Suprapubic skin (tissue), 4 donors: ENCODE measurements at places on chromosomes 2 and 18.

DNA sequence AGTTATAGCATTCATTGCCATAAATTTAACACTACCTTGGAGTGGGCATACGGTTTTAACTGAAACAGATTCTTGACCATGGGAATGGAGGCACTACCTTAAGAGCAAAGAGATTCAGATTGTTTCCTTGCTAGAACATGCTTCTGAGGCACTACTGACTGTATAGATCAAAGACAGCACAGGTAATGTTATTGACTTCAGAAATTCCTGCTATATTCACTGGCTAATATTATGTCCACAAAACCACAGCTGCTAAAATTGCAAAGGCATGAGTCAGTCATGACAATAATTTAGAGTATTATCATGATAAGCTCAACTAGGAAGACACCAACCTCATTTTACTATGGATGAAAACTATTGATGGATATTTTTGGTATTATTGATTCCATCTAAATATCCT, 39.4 kb downstream of the SLC8A1 start:
- no peak for DNase-seq

DNA sequence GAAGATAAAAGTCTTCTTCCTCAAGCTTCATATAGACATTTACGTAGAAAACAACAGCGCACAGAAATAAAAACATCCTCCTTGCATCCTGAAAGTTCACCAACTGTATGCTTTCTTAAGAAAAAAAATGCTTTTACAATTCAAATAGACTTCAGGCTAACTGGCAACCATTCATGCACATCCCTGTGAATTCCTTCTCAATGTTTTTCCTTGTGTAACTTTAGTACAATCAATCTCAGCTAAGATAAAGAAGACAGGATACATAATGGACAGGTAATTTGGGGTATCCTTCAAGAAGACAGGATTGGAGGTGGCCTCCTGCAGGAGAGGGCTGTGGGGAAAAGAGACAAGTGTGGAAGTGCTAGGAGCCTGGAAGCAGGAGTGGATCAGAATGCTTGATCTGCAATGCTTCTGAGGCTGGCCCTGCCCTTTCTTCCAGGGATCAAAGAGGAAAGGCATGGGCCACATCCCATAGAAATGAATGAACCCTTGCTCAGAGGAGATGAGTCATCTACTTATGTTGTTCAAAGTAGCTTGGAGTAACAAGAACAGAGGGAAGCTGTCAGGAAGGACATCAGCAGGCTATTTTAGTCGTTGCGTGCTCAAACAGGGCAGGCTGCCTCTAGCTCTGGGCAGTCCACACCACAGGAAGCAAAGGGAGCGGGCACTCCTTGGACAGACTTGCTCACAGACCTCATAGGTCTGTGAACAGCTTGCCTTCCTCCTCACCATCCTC, 126.6 kb downstream of the TMEM131 start:
- no peak for DNase-seq

GRCh38 chr2:8549273-8549922, 132.5 kb upstream of the ID2 start:
- no peak for DNase-seq

GRCh38 chr2:226440127-226440918, 359.3 kb downstream of the IRS1 start:
- no peak for DNase-seq

- DNase-seq: no peak
Measured at GRCh38 chr2:158580760-158581159, 124.0 kb downstream of the PKP4 start.

DNA sequence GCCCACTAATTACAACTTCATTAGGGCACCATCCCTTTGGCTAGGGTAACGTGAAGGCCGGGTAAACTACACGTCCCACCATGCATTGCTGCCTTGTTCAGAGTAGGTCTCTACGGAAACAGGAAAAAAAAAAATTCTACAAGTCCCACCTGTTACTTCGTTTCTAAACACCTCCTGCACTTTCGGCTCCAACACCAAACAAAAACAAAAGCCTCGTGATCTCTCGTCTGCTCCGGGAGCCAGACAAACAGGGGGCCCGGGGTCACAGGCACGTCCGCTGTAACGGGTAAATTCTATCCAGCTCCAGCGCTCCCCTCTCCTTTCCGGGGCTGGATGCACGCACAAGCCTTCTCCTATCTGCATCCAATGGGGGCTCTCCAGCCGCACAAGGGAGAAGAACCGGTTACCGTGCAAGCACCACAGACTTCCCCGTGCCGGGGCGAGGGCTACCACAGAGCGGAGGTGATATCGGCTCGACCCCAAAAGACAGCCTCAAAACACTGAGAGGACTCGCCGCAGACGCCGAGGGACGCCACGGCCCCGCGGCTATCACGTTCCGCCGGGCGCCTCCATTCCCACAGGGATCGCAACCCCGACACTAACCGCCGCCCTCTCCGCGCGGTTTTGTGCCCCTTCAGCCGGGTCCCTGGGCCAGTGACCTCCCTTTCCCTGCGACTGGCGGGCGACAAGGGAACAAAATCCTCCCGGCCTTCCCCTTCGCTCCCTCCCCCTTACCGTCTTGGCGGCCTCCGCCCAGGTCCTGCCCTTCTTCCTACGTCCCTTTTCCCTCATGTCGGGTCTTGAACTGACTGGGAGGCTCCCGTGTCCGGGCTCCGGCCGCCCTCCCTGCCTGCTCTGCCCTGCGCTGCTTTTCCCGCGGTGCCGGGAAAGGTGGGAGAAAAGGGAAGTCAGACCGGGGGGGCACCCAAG, 591 bp downstream of the ASXL2 start:
- peak; percentile 68 for DNase-seq

- no peak for DNase-seq
Measured at GRCh38 chr2:88443353-88443938, 9.0 kb downstream of the FOXI3 start.

DNA sequence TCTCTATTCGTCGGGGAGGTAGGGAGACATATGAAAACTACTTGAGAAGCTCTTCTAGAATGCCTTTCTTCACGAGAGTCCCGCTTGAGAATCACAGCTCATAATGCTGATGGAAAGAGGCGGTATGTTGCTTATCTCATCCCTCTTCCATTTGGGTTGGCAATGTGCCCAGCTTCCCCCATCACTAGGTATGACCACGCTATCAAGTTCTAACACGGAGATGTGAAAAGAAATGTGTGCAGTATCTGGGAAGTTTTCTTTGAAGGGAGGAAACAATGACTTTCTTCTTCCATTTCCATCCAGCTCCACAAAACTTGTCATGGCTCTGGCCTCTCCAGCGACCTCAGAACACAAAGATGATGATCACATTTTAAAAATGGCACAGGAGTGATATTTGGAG, 742.4 kb downstream of the DCDC2C start:
- no peak for DNase-seq

DNA sequence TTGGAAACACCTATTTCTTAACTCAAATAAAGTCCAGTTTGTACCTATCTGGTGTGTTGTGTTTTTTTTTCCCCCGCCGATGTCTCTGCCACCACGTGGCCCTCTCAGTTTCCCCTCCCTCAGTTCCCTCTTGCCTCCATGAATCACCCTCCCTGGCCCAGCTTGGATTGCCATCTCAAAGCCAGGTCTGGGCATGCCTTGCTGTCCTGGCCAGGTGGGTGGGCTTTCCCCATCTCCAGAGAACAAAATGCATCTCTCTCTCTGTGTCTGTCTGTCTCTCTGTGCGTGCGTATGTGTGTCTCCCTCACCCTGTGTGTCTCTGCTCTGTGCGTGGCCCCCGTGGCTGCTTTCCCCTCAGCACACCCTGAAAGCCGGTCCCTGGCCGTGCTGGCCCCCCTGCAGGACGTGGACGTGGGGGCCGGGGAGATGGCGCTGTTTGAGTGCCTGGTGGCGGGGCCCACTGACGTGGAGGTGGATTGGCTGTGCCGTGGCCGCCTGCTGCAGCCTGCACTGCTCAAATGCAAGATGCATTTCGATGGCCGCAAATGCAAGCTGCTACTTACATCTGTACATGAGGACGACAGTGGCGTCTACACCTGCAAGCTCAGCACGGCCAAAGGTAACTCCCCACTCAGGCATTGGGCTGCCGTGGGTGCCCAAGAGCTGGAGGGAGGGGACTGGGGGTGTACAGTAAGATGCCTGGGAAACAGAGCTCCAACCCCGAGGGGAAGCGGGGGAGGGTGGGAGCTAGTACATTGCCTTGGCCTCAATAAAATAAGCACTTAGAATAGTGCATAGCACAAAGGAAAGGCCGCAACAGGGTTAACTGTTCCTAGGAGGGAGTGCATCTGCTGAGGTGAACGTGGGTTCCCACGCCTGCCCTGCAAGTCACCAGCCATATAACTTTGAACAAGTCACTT, 31.6 kb upstream of the GMPPA start:
- DNase-seq: no peak
